Natural killer cell (primary cell): ENCODE measurements at places on chromosomes 4 and X. TPM values are rescaled to one million over a fixed set of nuclear protein-coding genes. Genes with fewer than 3 reads are reported as not detected.

PDLIM3 gene
- not detected for total RNA-seq

SPANXA2 gene
- not detected for total RNA-seq

DNA sequence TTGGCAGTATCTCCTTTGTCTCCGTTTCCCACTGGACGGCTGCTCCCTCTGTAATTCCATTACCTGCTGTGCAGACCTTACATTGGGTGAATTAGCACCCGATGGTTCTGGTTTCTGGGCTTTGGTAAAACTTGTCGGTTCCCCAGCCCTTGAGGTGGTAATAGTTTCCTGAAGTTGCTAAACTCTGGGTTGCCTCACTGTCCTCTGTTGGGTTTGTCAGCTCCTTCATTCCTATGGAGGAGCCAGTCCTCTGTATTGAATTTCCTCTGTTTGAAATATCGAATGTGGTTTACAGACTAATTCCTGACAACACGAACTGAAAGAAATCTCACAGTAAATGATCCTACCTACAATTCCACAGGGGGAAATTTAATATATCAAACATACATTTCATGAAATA, 591.3 kb upstream of the FTHL17 start:
- no peak for DNase-seq

- no peak for DNase-seq
Measured at GRCh38 chrX:39871648-39872047, 226.1 kb downstream of the BCOR start.

DNA sequence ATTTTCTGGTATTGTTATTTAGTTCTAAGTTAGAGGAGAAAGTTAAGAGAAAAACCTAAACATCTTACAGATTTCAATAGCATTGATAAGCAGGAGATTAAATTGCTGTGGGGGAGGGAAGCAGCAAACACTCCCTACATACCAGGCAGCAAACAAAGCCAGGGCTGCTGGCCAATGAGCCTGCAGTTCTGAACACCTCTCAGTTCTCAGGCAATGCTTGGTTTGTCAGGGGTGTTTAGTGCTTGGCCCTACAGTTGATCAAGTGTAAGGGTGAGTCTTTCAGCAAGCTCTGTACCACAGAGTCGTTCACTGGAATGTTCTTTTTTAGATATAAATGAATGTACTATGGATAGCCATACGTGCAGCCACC, 38.6 kb downstream of the EGFL6 start:
- no peak for DNase-seq

GRCh38 chrX:22378296-22378695, 105.6 kb downstream of the CBLL2 start:
- no peak for DNase-seq

DNA sequence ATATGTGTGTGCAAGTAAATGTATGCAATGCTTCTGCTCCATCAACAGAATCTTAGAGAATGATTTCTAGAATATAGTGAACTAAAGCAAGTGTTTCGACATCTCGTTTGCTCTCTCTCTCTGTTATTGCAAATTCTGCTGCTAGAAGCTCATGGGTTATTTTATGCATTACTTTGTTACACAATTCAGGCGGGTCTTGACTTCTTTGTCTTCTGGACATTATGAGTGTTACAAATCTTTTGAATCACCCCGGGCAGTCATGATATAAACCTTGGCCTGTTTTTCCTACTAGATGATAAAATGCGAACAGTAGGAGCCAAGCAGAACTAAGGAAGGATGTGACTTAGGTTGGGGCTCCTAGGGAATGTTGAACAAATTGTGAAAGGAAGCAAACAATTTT, 166.4 kb upstream of the SFRP2 start:
- DNase-seq: no peak

DNA sequence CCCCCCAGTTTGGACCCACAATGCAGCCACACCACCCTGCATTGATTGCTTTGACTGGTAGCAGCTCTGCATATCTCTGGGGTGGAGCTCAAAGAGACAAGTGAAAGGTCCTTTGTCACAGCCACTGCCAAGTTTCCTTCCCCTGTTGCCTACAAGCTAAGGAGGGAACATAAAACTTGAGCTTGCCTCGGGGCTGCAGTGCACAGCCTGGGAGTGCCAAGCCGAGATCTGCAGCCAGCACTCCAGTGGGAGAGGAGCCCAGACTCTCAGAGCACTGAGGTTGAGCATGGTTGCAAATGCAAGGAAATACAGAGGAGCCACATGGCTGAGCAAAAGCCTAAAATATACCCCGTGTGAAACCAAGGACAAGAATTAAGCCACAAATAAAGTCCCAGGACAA, 142.2 kb downstream of the DKK2 start:
- DNase-seq: no peak

SCML2 gene
- 0.21 TPM for total RNA-seq
